Stimulated activated CD4-positive, alpha-beta T cell treated with anti-CD3 and anti-CD28 coated beads, TNF-alpha, amount 100 ng/mL, for 24 hours (primary cell): ENCODE measurements at places on chromosomes 7 and 10.

DNA sequence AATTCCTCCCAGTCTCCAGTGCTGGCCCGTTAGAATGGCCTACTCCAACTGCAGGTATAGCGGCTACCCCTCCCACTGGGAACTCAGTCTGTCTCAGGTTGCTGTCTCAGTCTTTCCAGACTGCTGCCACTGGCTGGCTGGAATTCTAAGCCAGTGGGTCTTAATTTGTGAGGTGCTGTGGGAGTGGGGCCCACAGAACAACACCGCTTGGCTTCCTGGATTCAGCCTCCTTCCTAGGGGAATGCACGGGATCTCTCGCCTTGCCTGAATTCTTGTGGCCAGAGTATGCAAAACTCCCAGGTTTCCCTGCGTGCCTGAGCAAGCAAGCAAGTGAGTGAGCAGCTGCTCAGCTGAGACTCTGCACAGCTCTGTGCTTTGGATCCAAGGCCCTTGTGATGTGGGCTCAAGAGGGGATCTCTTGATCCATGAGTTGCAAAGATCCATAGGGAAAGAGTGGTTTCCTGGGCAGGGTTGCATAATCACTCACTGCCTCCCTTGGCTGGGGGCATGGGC lies 41.5 kb upstream of the GPR141 start:
- DNase-seq, result no peak

- DNase-seq, result no peak
Measured at GRCh38 chr7:50926049-50926448, 143.4 kb upstream of the GRB10 start.

- no peak for DNase-seq
Measured at GRCh38 chr7:15950299-15950698, 263.8 kb upstream of the MEOX2 start.

GRCh38 chr7:12674861-12675260 lies 12.6 kb upstream of the ARL4A start:
- no peak for DNase-seq

GRCh38 chr10:11468126-11468742 lies 143.2 kb downstream of the USP6NL start:
- no peak for DNase-seq

GRCh38 chr10:121804460-121804859 lies 123.4 kb downstream of the ATE1 start:
- no peak for DNase-seq

- DNase-seq, result no peak
Measured at GRCh38 chr10:46232084-46232483, 54.7 kb upstream of the ANTXRL start.

- DNase-seq, result no peak
Measured at GRCh38 chr7:82998436-82998835, 164.2 kb downstream of the PCLO start.
